CD4-positive, alpha-beta T cell treated with Interleukin-1 beta for 1 hour (primary cell): ENCODE measurements at places on chromosomes 4 and X.

- DNase-seq, result no peak
Measured at GRCh38 chrX:22035236-22035635, 3.1 kb downstream of the PHEX start.

DNA sequence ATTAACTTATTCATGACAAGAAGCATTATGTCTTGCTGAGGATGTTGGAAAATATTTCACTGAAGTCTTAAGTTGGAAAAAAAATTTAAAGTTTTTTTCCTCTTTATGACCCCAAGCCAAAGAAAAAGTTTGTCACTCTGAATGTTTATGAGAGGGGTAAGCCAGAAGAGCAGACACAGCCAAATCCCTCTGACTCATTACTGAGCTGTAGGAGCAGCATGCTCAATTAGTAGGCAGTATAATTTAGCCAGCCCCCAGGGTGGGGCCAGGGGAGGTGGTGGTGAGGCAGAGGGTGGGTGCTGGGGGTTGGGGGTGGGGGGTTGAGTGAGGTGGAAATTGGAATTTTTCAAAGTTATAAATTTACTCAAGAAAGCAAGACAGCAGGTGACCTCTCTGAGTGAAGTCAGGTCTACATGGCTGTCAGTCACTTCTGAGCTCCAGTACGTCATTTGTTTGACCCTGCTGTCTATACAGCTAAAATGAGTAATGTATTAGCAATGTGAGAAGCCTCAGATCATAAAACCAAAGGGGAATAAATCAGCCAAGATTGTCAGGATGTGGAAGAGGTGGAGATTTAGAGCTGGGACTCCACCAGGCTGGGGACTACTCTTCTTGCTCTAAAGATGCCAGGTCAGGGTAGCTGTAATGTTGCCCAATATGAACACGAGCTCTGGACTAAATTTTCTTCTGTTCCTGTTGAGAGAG is 98.8 kb upstream of the NDP start:
- DNase-seq, result no peak

- no peak for DNase-seq
Measured at GRCh38 chr4:40337051-40337450, 1.9 kb downstream of the CHRNA9 start.

DNA sequence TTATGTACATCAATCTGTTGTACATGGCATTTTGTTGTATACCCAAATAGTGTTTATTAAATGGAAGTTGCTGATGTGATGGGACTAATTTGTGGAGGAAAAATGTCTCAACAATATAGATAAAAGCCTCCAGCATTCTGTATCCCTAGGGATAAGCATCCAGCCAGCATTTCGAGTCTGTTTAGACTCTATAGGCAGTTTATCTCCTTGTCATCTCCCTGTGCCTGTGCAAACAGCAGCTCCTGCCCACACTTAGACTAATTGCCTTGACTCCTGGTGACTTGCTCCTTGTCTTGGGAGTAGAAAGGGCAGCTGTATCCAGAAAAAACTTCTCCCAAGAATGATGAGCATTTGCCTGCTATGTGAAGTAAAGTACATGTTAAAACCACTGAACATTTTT is 83.8 kb downstream of the DOCK11 start:
- no peak for DNase-seq

DNA sequence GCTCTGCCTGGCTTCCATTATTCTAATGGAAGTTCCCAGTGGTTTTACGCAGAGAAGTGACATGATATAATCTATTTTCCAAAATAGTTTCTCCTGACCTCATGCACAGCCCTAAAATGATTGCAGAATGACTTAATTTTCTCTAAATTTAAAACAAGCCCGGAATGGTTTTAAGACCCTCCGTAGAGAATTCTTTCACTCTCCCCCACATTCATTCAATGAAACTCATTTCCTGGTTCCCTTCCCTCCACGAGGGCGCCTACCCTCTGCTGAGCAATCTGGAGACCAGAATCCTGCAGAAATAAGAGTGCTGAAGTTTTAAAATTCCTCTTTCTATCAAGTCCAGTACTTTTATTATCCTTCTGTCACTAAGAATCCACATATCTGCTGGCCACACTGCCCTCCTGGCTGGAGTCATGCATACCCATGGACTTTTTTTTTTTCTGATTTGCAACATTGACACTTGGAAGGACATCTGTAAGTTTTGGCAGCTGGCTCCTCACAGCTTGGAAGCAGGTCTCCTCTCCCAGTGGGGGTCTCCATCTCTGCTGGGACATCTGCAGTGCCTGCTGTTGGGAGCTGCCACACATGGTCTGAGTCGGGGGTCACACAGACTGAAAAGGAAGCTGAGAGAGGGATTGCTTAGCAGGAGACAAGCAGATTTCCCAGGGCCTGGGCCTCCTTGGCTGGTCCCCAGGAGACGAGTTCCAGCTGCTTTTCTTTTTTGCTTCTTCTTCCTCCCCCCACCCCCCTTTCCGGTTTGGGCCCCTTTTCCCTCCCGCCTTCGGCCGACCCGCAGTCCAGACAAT is 86.1 kb downstream of the SOWAHB start:
- no peak for DNase-seq

GRCh38 chr4:20422398-20422797 is 170.7 kb downstream of the SLIT2 start:
- DNase-seq, result peak; percentile 37

- DNase-seq, result no peak
Measured at GRCh38 chr4:179328627-179329026, 1886.4 kb upstream of the AGA start.

- DNase-seq, result no peak
Measured at GRCh38 chrX:37380256-37380655, 31.1 kb downstream of the PRRG1 start.
